ENCODE measurements at places on chromosomes 1 and 21.

DNA sequence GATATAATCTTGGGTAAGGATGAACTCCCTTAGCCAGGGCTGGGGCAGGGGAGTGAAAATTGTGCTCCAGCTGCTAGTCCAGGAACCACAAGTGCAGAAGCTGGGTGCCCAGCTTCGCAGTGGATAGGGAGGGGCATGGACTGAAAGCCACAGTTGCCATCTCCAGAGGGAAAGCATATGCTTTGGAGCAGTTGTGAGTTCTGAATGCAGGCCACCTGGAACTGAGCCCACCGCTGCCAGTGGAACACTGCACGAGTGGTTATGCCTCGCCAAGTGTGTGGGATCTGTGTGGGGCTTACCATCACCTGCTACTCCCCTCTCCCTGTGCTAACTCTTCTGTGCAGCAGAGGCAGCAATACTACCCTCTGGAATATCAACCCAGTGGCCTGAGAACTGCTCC is 158.4 kb upstream of the DPT start:
- DNase-seq: no peak

GRCh38 chr1:181326348-181326747 is 157.0 kb upstream of the CACNA1E start:
- DNase-seq: no peak

- no peak for DNase-seq
These were observed 16.5 kb downstream of the DMRTB1 start for GRCh38 chr1:53475664-53476063.

- no peak for DNase-seq
These were observed 143.9 kb downstream of the CLIC6 start for GRCh38 chr21:34812504-34813265.

GRCh38 chr1:197736685-197737084 is 38.6 kb downstream of the DENND1B start:
- no peak for DNase-seq

DNA sequence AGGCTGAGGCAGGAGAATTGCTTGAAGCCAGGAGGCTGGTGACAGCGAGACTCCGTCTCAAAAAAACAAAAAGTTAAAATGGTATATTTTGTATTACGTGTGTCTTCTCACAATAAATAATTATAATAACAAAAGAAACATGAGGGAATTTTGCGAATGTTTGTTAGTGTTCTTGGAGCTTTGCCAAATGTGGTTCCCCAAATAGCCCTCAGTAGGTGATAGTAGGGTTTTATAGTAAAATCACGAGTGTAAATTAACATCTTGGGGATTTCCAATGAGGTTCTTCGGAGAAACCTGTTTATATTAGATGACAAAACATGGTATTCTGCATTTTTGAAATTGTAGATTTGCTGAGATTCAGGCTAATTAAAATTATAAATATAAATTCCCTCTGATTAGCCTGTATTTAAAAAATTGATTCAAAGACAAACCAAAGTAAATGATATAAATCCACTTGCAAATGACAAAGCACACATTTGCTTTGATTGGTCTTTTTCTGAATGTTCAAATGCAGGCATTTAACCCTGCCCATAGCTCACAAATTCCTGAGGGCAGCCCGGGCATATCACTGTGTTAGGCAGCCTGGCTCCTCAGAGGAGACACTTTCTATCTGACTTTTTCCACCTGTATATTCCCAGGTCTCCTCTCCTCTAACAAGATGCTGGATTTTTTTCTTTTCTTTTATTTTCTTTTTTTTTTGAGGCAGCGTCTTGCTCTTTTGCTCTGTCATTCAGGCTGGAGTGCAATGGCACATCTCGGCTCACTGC is 50.3 kb upstream of the TSNAX start:
- DNase-seq: no peak

- no peak for DNase-seq
These were observed 36.1 kb downstream of the DPH5 start for GRCh38 chr1:100989306-100990077.

DNA sequence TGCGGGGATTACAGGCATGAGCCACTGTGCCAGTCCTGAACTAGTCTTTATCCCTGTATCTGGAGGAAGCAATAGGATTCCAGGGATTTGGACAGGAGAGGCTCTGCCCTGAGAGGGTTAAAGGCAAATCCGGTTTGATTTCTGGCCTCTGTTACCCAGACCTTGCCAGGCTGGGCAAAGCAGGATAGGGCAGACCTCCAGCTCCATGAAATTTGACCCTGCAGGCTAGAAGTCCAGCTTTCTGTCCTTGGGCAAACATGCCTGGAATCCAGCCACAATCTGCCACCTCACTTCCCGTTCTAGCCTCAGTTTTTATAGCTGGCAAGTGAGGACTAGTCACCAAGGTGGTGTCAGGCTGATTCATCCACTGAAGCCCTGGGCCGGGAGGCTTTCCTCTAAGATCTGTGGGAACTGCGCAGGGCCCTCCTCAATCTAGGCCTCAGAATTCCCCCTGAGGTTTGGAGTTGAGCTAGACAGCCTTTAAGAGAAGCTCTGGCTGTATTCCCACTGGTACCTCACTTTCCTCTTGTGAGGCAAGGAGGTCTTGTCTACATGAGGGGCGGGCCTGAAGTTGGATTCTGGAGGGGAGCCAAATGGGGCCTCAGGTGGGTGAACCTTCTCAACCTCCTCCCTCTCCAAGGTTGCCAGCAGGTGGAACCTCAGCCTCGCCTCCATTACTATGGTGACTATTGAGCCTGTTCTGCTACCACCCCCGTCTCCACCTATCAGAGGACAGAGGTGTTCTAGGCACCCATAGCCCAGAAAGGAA is 7.0 kb upstream of the P3R3URF start:
- no peak for DNase-seq

- no peak for DNase-seq
These were observed 13.3 kb upstream of the TLR5 start for GRCh38 chr1:223156343-223156742.

DNA sequence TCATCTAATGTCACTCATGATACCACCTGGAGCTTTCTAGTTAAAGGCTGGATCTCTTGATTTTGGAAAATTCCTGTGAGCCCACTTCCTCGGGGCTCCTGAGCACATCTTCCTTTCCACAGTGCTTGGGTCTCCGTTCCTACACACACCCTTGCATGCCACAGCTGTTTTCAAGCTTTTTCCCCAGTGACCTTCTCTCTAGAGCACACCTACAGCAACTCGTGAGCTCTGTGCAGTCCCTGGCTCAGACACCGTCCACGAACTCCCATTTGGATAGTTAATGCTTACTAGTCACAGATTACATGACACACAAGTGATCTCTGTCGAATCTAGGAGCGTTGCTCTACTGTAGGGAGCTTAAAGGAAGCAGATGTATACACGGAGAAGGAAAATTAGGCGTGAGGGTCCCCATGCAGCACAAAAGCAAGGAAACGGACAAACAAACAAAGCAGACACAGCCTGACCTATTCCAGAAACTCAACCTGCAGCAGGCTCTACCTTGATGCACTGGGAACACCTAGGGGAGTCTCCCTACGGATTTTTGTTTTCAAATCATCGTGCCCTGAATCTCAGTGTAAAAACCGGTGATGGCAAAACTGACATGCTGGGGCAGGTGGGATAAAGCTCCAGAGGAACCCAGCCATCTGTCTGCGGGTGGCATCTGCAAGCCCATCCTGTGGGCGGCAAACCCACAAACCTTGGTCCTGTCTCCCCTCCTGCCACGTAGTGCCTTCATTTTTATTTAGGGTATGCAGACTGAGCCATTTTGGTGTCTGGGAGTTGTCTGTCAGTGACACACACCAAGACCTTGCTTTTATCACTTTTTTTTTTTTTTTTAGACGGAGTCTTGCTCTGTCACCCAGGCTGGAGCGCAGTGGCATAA is 177.8 kb downstream of the RUNX1 start:
- DNase-seq: no peak

GRCh38 chr1:55150880-55151588 is 64.1 kb downstream of the USP24 start:
- DNase-seq: no peak

DNA sequence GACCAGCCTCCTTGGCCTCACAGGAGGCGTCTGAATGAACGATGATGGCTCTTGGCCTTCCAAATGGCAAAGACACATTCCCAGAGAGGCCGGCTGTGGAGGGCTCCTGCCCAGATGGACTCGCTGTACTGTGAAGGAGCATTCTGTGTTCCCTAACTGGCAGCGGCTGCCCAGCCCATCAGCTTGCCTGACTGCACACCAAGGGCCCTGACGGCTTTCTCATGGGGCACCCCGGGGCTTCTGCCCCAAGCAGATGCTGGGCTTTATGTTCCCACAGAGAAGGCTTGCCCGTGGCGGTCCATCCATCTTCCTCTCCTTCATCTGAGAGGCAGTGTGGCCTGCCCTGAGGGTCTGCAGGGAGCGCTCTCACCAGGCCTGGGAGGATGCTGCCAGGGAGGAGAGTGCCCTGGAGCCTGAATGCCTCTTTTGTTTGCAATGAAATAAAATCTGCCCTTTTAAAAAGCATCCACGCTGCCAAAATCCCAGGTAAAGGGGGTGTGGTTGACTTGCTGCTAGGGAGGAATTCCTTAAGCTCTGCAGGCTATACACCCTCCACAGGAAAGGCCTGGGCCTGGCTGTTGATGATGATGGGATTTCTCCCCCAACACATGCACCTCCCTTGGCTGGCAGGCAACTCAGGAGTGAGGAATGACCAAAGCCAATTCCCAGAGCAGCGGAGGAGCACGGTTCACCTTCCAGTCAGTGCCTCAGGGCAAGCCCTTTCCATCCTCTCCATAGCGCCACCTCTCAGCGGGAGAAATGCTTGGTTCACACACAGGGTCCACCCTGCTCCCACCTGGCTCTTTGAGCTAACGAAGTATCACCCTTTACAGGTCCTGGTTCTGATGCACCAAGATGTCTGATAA is 84.6 kb upstream of the SSX2IP start:
- DNase-seq: no peak

- DNase-seq: no peak
These were observed 32.7 kb downstream of the S100A10 start for GRCh38 chr1:151960780-151961513.

All from activated gamma-delta T cell treated with anti-CD3 and anti-CD28 coated beads, Interleukin-2, amount 50 U/mL, for 16 hours (primary cell).